Progenitor cell of endocrine pancreas (in vitro differentiated cells): ENCODE measurements at places on chromosomes 7 and 10.
A peak's percentile ranks its signal among the peaks of the same experiment; 100 is the strongest.

- H3K4me3 ChIP-seq: peak overlapping the region; percentile 61
- H3K36me3 ChIP-seq: no peaks in the 10 kb centered on the region
- peaks cover 28% of the 10 kb centered on the region for H3K27me3 ChIP-seq
Observed at GRCh38 chr7:100896732-100897608, 1.3 kb upstream of the ACHE start.

DNA sequence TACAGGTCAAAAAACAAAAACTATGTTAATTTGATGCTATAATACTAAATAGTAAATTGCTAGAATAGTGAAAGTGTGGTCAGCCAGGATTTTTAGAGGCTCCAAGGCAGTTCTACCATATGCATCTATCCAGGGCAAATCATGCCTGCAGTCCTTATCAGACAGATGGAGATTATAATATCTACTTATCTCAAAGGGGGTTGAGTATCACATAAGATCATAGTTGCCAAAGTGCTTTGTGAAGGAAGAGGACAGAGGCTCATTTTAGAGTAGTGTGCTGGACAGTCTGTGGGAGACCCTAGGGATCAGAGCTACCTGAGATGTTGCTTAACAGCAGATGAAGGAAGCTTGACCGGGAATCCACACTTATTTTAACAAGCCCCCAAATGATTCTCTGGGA, 3.2 kb downstream of the ICA1 start:
- no peaks in the 10 kb centered on the region for H3K27me3 ChIP-seq
- no peak overlapping the region for H3K4me3 ChIP-seq
- no peak for DNase-seq
- peaks cover 18% of the 10 kb centered on the region for H3K4me1 ChIP-seq

- no peaks in the 10 kb centered on the region for H3K27me3 ChIP-seq
- no peak overlapping the region for H3K4me3 ChIP-seq
- no peaks in the 10 kb centered on the region for H3K4me1 ChIP-seq
- H3K27ac ChIP-seq: no peak overlapping the region
Observed at GRCh38 chr10:121911421-121911697, 16.5 kb downstream of the ATE1 start.

DNA sequence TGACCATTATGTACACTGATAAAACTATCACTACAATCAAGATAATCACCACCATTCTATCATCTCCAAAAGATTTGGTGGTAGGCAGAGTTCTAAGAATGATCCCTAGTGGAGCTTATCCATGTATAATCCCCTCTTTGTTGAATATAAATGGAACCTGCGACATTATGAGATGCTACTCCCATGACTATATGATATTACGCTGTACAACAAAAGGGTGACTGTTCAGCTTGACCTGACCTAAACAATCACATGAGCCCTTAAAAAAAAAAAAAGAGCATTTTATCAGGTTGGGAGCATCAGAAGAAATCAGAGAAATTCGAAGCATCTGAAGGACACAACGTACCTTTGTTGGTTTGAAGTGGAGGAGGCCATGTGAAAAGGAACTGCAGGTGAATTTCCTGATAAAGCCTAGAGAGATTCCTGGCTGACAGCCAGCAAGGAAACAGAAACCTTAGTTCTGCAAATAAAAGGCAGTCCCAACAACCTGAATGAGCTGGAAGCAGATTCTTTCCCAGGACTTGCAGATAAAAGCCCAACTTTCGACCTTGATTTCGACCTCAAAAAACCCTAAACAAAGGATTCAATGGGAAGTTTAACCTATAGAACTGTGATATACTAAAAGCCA, 270.7 kb downstream of the ADRA2A start:
- DNase-seq: no peak
- H3K36me3 ChIP-seq: peaks cover under 1% of the 10 kb centered on the region
- no peak overlapping the region for H3K4me3 ChIP-seq
- no peak overlapping the region for H3K27ac ChIP-seq

GRCh38 chr7:37342688-37343471, 105.8 kb downstream of the ELMO1 start:
- H3K27me3 ChIP-seq: no peaks in the 10 kb centered on the region
- peak overlapping the region; percentile 27 for H3K27ac ChIP-seq
- peaks cover 12% of the 10 kb centered on the region for H3K36me3 ChIP-seq
- peaks cover 37% of the 10 kb centered on the region for H3K4me1 ChIP-seq
- no peak overlapping the region for H3K4me3 ChIP-seq
- no peak for DNase-seq

GRCh38 chr7:5231811-5232484, 41.9 kb downstream of the WIPI2 start:
- no peak overlapping the region for H3K4me3 ChIP-seq
- H3K36me3 ChIP-seq: peaks cover 32% of the 10 kb centered on the region
- no peaks in the 10 kb centered on the region for H3K27me3 ChIP-seq
- peaks cover 11% of the 10 kb centered on the region for H3K4me1 ChIP-seq
- peak overlapping the region; percentile 92 for H3K27ac ChIP-seq

DNA sequence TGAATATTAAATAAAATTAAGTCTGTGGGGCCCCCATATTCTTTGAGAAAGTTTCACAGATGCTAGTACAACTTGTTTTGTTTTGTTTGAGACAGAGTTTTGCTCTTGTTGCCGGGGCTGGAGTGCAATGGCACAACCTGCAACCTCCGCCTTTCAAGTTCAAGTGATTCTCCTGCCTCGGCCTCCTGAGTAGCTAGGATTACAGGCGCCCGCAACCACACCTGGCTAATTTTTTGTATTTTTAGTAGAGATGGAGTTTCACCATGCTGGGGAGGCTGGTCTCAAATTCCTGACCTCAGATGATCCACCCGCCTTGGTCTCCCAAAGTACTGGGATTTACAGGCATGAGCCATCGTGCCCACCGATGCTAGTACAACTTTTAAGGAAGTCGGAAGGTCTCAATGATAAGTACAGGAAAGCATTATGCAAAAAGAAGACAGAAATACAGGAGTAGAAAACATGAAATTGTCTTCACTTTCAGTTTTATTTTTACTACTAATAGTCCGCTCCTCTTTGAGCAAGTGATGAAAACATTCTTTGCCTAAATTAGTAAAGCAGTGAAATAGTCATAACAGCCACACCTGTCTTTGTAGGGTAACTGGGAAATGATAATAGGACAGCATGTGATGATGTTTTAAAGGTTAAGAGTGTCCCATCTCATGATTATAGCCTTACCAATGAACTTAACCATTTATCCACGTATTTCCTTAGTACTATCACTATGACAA, 147.5 kb downstream of the SEMA3D start:
- peaks cover 1% of the 10 kb centered on the region for H3K36me3 ChIP-seq
- H3K4me1 ChIP-seq: peaks cover 4% of the 10 kb centered on the region
- H3K27me3 ChIP-seq: no peaks in the 10 kb centered on the region
- H3K27ac ChIP-seq: no peak overlapping the region

DNA sequence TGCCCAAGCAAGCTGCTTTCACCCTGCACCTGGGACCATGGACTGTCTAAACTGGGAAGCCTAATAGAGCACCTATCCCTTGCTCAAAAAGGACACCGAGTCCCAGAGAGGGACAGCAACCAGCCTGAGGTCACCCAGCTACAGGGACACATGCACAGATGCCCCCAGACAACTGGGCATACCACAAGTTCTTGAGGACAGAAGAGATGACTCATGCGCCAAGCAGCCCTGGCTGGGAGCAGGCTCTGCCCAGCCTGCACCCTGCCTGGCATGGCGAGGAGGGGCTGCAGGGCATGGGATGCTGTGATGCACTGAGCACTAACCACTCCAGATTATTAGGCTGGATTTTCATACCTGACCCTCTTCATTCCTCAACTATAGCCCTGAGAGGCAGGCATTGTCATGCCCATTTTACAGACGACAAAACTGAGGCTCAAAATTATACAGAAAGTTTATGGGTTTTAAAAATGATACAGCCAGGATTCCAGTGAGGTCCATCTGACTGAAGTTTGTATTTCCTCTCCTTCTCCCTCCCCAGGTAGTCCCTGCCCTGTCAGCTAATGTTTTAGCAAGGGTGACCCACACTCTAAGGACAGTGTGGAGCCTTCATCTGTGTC, 289.3 kb upstream of the ZMIZ1 start:
- H3K4me3 ChIP-seq: no peak overlapping the region
- peaks cover 58% of the 10 kb centered on the region for H3K4me1 ChIP-seq
- H3K27ac ChIP-seq: no peak overlapping the region
- no peaks in the 10 kb centered on the region for H3K36me3 ChIP-seq
- no peak for DNase-seq

- no peaks in the 10 kb centered on the region for H3K36me3 ChIP-seq
- peaks cover 6% of the 10 kb centered on the region for H3K27me3 ChIP-seq
- no peak overlapping the region for H3K27ac ChIP-seq
- peaks cover 27% of the 10 kb centered on the region for H3K4me1 ChIP-seq
Observed at GRCh38 chr10:69898941-69899340, 97.2 kb downstream of the COL13A1 start.

DNA sequence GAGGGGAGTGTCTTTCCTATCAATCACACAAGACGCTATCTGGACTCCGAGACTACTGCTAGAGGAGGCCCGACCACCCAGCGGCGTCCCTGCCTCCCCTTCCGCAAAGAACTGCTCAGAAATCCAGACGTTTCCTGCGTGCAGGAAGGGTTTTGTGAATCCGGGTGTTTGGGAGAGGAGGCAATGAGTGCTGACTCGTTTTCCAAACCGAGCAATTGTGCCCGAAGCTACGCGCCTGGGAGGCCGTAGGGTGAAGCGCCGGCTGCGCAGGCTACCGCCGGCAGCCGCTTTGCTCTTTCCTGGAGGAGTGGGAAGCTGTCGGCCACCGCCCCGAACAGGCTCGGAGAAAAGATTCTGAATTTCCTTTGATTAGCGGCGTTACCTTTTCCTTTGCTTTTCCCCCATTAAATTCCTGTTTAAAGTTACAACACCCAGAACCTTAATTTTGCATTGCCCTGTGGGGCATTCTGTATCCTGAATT, 5.3 kb downstream of the VAX1 start:
- H3K27ac ChIP-seq: no peak overlapping the region
- H3K36me3 ChIP-seq: no peaks in the 10 kb centered on the region
- no peak for DNase-seq
- peaks cover 88% of the 10 kb centered on the region for H3K27me3 ChIP-seq
- no peak overlapping the region for H3K4me3 ChIP-seq

DNA sequence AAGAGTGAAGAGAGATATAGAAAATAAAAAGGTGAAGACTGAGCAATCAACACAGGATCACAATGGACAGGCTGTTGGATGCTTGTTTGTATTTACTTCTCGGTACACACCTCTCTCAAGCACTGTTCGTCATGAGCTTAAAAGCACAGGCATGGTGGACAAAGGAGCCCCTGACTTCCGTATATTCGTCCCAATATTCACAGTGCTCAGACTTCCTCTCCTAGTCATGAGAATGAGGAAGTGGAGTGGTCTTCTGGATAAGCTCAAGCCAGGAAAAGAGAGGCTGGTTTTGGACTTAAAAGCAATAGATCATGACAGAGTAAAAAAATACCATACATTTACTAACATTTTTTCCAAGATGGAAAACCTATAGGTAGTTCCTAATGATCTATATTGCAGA, 172.5 kb downstream of the SORCS1 start:
- DNase-seq: no peak
- no peaks in the 10 kb centered on the region for H3K4me1 ChIP-seq
- no peaks in the 10 kb centered on the region for H3K27me3 ChIP-seq
- H3K4me3 ChIP-seq: no peak overlapping the region
- H3K27ac ChIP-seq: no peak overlapping the region
- H3K36me3 ChIP-seq: no peaks in the 10 kb centered on the region

- no peak for DNase-seq
- H3K27ac ChIP-seq: no peak overlapping the region
- H3K4me3 ChIP-seq: no peak overlapping the region
- H3K27me3 ChIP-seq: no peaks in the 10 kb centered on the region
- no peaks in the 10 kb centered on the region for H3K36me3 ChIP-seq
Observed at GRCh38 chr7:30731581-30731980, 20.4 kb upstream of the INMT start.

DNA sequence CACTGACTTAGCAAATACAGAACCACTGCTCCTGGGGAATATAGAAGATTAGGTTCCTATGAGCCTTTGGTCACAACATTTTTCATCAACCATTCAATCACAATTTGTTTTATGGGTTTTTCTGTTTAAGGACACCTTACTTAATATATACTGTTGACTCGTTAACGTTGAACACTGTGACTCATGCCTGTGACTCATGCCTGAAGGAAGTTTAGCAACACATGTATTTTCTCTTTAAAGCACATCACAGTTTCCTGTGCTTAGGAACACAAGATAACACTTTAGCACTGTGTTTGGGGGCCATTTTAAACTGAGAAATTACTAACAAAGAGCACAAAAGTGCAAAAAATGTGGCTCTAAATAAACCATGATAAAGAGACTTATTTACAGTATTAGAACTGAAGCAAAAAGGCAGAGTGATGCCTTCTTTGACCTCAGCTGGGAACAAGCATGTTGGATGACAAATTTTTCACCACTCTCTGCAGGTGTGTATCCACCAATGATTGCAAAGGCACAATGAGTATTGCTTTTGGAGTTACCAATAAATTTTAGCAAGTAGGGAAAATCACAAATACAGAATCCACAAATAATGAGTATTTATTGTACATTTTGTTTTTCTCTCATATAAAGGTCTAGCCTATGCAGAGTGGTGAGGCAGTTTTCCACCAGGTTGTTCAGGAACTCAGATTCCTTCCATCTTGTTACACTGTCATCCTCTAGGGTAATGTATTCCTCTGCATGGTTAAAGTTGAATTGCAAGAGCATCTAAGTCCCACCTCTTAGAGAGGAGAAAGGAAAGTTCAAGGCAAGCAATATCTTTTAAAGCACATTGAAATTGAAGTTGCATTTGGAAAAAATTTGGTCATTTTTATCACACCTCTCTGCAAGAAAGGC, 7.3 kb downstream of the FGFBP3 start:
- DNase-seq: no peak
- H3K4me1 ChIP-seq: no peaks in the 10 kb centered on the region
- H3K27ac ChIP-seq: no peak overlapping the region
- H3K36me3 ChIP-seq: peaks cover 4% of the 10 kb centered on the region
- no peak overlapping the region for H3K4me3 ChIP-seq

GRCh38 chr7:55420530-55420929, 55.4 kb downstream of the LANCL2 start:
- no peak overlapping the region for H3K4me3 ChIP-seq
- no peak overlapping the region for H3K27ac ChIP-seq
- no peaks in the 10 kb centered on the region for H3K27me3 ChIP-seq
- H3K4me1 ChIP-seq: peaks cover 8% of the 10 kb centered on the region
- no peak for DNase-seq

GRCh38 chr10:87865241-87865881, 1.9 kb downstream of the PTEN start:
- H3K4me3 ChIP-seq: peak overlapping the region; percentile 96
- H3K27ac ChIP-seq: peak overlapping the region; percentile 86
- DNase-seq: no peak

DNA sequence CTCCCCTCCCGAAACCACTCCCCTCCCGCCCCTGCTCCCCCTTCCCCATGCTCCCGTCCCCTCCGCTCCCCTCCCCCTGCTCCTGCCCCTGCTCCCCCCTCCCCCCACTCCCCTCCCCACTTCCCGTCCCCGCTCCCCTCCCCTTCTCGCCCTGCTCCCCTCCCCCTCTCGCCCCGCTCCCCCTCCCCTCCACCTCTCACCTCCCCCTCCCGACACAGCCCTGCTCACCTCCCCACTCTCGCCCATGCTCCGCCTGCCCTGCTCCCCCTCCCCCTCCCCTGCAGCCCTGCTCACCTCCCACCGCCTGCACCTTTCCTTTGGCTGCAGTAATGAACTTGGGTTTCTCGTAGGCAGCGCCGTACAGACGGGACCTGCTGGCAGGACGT, 49.9 kb upstream of the NKX6-2 start:
- DNase-seq: no peak
- no peaks in the 10 kb centered on the region for H3K36me3 ChIP-seq
- H3K4me3 ChIP-seq: no peak overlapping the region
- H3K27me3 ChIP-seq: peaks cover 33% of the 10 kb centered on the region
- peaks cover 8% of the 10 kb centered on the region for H3K4me1 ChIP-seq
